ENCODE measurements at places on chromosomes 11 and 22. TPM values are rescaled to one million over a fixed set of nuclear protein-coding genes. Genes with fewer than 3 reads are reported as not detected.

GRCh38 chr11:68810164-68810563 is 31.6 kb downstream of the CPT1A start:
- DNase-seq, result no peak

GRCh38 chr11:11501546-11502262 is 120.1 kb downstream of the GALNT18 start:
- DNase-seq, result no peak

OLFML1 gene
- not detected for total RNA-seq

DNA sequence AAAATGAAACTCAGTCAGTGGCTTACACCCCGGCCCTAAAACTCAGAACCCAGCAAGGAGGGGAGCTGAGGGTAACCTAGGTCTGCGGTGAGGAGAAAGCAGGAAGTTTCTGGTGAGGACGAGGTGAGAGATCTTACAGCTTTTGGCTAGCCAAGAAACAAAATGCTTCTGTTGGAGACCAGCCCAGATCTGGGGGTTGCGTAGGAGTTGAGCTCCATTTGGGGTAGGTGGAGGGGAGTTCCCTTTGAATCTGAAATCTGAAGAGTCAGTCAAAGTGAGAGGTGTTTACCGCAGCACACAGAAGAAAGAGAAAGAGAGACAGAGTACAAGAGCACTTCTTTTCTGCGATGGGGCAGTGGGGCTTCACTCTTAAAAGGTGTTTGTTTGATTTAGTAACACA is 29.6 kb downstream of the EHF start:
- peak; percentile 51 for DNase-seq

DNA sequence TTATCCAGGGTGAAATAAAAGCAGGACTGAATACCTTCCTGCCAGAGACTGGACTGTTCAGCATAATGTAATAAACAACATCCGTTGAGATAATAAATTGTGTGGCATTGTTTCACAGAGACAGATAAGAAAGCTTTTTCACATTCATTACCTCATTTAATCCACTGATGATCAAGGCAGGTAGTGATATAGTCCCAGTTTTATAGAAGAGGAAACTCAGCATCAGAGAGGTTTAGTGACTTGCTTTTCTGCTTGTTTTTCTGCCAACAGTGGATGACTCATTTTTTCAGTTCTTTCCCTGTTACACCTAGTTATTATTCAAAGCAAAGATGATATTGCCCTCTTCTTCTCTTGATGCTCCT is 4.0 kb downstream of the MYO18B start:
- DNase-seq, result no peak

DNA sequence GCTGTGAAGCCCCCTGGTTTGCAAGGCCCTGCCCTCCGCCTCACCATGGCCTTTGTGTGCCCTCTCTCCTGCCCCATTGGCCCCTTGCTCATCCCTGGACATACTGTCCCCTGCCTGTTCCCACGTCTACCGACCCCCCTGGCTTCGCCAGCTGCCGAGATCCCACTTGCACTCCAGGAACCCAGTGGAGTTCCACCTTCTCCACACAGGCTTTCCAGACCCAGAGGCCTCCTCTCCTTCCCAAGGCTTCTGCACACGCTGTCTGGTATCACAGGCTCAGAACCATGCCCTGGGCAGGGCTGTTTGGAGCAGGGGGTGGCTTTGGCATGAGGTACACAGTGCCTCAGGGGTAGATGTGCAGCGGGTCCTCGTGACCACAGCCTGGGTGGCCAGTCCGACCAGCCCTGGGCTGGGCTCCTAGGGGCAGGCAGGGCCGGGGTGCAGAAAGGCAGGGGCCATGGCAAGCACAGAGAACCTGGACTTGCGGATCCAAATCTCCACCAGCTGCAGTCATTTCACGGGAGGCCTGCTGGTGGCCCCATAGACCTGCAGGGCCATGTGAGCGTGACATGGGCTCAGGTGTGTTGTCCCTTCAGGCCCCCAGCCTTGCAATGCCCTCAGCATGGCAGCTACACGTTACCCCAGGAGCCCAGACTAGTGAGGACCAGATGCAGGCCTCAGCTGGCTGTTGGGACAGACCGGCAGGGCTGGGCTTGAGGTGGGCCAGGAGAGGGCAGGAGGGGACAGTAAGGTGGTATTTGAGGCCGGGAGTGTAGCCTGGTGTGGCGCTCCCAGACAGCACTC is 9.5 kb downstream of the GRK2 start:
- peak; percentile 41 for DNase-seq

HIC2 gene
- total RNA-seq, result 8.4 TPM

DNA sequence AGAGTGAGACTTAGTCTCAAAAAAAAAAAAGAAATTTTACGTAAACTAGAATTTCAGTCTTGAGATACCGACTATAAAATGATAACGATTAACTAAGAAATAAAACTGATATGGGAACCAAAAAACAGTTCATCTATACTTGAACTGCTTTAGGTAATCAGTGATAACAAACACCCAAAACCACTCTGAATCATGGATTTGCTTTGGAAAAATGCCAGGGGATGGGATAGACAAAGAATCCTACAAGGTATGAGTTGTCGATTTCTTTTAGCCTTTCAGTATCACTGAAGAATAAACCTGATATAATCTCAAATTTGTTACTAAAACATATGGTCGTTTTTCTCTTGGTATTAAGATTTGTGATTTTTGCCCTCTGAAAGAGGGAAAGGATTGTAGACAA is 13.7 kb downstream of the CSTF3 start:
- DNase-seq, result no peak

MPZL3 gene
- total RNA-seq, result 4.2 TPM

- no peak for DNase-seq
Measured at GRCh38 chr11:127620671-127621070, 620.1 kb upstream of the KIRREL3 start.

DNA sequence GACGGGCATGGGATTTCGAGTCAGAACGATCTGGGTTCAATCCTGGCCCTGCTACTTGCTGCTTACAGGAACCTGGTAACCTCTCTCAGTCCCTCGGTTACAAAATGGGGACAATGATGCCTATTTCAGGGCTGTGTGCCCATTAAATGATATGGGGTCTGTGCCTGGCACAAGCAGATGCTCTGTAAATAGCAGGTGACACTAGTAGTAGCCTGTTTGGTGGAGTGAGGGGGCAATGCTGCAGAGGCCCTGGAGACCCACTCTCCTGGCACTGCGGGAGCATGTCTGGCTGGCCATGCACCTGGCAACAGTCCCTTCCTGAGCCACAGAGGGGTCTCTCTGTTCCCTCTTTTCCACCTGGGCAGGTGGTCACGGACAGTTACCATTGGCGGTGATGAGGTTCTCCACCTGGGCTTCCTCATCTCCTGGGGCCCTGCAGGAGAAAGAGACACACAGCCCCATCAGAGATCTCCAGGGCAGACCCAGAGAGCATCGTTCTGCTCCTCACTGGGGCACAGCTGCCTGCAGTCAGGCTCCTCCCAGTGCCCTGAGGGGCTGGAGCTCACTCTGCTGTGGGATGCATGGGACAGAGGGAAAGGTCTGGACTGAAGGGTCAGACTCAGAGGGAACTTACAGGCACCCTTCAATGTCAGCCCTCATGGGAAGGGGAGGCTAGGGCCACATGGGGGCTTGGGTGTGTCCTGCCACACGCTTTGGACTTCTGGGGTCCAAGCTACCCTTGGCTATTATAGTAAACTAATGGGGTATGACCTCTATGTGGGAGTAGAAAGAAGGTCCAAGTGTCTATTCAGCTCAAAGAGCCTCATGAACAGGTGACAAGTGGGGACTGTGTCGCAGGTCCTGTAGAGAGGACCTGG is 15.6 kb upstream of the FXYD2 start:
- DNase-seq, result no peak

GRCh38 chr11:72614381-72614780 is 59.8 kb downstream of the PDE2A start:
- no peak for DNase-seq

OR52A1 gene
- not detected for total RNA-seq

SYT9 gene
- total RNA-seq, result not detected

OR6T1 gene
- total RNA-seq, result not detected

ENTHD1 gene
- not detected for total RNA-seq

- DNase-seq, result no peak
Measured at GRCh38 chr22:43910178-43910695, 13.4 kb upstream of the PNPLA3 start.

DNA sequence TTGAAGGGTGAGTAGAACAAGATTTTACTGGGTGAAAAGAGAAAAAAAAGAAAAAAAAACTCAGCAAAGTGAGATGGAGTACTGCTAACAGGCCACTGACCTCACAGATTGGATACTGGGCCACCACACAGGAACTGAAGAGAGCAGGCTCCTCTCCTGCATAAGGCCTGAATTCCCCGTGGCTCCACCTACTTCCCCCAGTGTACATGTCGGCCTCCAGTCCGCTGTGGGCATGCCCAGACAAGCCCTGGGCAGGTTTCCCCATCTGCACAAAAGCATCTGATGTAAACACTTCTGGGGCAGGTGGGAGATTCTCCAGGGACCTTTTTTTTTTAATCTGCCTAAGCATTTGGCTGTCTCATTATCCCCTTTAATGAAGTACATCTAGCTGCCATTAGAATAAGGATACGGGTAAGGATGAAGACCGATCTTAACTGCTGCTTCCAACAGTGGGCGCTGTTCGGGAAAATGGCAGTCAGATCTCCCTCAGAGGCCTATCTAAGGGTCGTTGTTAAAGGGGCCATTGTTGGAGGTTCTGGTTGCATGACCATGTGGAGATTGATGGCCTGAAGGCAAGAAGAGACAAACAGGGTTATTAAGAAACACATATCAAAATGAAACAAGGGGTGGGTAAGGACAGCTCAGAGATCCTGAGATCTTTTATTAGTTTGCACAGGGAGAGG is 48.5 kb downstream of the MS4A13 start:
- peak; percentile 8 for DNase-seq

- no peak for DNase-seq
Measured at GRCh38 chr11:127994736-127995135, 592.6 kb downstream of the ETS1 start.

- DNase-seq, result no peak
Measured at GRCh38 chr11:132300283-132300682, 929.9 kb downstream of the NTM start.

DNA sequence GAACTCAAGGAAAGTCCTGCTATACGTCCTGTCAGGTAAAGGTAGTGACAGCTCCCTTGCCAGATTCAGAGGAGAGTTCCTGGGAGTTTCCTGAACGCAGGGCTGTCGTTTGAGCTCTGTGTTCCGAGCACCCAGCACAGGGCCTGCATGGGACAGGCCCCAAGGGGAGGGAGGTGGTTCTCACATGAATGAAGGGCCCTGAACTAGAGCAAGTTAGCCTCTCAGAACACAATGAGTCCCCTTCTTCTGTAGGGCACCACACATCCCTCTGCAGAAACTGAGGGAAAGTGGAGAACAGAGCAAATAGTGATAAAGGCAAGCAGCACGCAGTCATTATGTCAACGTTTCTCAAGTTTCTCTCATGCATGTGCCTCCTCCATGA is 35.3 kb downstream of the NEU3 start:
- DNase-seq, result no peak

DNA sequence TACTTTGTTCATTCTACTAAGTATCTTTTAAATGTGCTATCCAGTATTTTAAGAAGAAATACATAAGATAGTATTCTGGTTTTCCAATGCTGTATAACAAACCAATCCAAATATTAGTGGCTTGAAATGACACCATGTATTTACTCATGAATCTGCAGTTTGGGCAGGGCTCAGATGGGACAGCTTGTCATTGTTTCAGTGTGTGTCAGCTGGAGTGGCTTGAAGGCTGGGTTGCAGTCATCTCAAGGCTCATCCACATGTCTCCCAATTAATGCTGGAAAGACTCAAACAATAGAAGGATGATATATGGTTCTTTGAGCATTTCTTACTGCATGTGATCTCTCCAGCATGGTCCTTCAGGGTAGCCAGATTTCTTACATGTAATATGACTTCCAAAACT is 146.2 kb downstream of the ARHGAP42 start:
- DNase-seq, result no peak

DNA sequence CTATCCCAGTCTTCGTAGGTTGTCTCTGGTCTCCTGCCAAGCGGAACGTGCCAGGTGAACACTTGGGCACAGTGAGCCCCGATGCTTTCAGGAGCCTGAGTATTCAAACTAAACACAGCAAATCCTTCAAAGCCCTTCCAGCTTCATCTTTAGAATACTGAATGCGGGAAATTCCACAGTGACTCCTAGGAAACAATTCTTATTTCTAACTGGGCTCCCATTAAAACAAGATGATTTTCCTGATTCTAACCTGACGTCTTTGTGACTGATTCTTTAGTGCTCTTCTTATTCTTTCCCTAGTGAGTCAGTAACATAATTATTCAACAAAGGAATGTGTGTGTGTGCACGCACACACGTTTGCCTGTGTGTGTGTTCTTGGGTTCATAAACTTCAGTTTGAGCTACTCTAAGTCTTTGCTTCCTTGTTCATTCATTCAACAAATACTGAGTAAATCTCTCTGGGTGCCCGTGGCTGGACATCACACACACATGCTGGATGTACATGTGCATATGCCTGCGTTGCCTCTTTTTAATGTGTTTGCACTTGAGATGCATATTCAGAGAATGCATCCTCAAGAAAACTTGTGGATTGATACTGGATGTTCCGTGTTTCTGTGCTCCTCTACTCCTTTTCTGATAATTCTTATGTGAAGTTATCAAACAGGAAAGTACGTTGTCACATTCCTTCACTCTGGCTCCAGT is 134.5 kb downstream of the WNT7B start:
- no peak for DNase-seq

DNA sequence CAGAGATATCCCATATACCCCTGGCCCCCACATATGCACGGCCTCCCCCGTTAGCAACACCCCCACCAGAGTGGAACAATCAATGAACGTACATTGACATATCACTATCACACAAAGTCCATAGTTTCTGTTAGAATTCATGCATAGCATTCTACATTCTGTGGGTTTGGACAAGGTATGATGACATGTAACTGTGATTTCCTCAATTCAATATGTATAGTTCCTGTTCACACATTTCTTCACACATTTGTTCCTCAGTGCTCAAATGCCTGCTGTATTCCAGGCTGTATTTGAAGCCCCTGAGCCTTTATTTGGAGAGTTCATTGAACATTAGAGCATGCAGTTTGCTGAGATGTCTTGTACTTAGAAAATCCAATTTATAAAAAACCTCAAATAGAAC is 69.9 kb downstream of the PTPRJ start:
- DNase-seq, result no peak

DNA sequence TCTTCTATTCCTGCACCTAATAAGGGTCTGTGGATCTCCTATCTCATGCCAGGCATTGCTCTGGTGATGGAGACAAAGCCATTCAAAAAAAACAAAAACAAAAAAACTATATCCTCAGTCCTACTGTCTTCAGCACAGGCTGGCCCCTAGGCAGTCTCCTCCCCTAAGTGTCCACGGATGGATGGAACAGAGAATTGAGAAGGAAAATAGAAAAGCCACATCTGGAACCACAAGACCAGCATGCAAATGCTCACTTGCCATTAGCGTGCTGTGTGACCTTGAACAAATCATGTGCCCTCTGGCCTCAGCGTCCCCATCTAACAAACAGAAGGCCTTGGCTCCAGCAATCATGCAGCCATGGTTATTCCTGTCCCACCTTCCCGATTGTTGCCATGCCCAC is 32.7 kb upstream of the CD82 start:
- no peak for DNase-seq

DNA sequence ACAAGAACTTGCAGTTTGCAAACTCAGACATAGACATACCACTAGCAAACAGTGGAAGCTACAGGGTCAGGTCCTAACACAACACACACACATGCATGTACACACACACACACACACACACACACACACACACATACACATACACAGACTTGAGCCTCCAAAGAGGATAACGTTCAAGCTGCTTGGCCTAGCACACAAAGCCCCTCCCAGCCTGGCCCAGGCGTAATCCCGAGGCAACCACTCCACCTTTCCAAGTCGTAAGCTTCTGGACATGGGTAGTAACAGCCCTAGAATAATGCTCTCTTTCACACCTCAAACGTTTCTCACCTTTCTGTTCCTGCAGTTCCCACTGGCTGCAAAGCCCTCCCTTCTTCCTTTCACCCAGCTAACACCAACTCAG is 88.6 kb downstream of the LARGE1 start:
- no peak for DNase-seq

PLAAT4 gene
- 12.6 TPM for total RNA-seq

All from B cell (primary cell).